ENCODE measurements at places on chromosomes 7 and 10.

GRCh38 chr10:35600193-35600592 lies 4.9 kb upstream of the GJD4 start:
- no peak for DNase-seq

- no peak for DNase-seq
These were observed 3.6 kb upstream of the EXOC6 start for GRCh38 chr10:92844746-92845145.

GRCh38 chr7:85890244-85890811 lies 703.5 kb upstream of the SEMA3D start:
- DNase-seq, result no peak

DNA sequence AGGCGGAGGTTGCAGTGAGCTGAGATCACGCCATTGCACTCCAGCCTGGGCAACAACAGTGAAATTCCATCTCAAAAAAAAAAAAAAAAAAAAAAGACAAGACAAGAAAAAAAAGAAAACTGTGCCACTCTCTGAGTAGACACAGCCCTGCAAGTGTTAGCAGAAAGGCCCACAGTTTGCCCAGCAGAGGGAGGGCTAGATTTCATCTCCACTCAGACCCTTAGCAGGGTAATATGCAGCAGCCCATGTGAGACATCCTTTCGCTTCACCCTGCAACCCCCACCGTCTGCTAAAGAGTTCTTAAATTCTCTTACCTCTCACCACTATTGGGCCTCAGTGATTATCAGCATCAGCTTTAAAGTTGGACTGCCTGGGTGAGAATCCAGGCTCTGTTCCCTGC lies 38.2 kb downstream of the CTNNA3 start:
- DNase-seq, result no peak

GRCh38 chr10:69348816-69349541 lies 67.7 kb downstream of the TACR2 start:
- no peak for DNase-seq

- no peak for DNase-seq
These were observed 15.6 kb downstream of the SUFU start for GRCh38 chr10:102519246-102519825.

DNA sequence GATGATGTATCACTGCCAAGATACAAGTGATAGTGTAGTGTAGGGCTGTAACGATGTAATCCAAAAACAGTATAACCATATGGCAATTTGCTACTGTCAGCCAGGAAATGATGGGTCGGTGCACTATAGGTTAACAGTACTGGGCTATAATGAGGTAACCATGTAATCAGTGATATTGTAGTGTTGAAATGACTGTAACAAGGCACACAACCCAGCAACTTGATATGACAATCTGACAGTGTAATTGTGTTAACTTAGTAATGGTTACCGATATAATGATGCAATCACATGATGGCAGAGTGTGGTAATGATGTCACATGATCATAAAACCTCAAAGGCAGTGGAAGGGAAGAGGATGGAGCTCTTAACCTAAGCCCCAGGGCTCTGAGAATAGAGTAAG lies 73.8 kb upstream of the SLF2 start:
- no peak for DNase-seq

- DNase-seq, result no peak
These were observed 147.3 kb downstream of the JMJD1C start for GRCh38 chr10:63318491-63318890.

GRCh38 chr7:55235115-55235514 lies 130.0 kb upstream of the LANCL2 start:
- DNase-seq, result no peak

DNA sequence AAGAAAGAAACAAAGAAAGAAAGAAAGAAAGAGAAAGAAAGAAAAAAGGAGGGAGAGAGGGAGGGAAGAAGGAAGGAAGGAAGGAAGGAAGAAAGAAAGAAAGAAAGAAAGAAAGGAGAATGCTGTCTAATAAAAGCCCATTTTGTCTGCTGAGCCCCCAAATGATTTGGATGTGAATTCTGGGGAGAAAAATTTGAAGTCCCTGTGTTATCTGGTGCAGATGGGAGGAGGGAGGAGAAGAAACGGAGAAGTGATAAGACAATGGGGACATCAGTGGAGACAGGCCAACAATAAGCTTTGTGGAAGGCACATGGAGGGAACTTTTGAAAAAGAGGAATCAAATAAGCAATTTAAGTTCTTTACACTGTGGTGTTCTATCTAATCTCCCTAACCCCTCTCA lies 24.6 kb upstream of the TMEM273 start:
- DNase-seq, result no peak

GRCh38 chr10:120600871-120601649 lies 144.0 kb downstream of the PLPP4 start:
- no peak for DNase-seq

GRCh38 chr10:52635651-52636050 lies 136.9 kb downstream of the MBL2 start:
- DNase-seq, result no peak

DNA sequence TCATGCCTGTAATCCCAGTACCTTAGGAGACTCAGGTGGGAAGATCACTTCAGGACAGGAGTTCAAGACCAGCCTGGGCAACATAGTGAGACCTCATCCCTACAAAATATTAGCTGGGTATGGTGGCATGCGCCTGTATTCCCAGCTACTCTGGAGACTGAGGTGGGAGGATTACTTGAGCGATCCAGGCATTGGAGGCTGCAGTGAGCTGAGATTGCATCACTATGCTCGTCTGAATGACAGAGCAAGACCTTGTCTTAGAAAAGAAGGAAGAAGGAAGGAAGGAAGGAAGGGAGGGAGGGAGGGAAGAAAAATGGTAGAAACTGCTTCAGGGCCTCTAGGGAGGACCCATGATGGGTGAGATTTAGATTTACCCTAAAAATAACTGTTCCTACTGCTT lies 112.3 kb downstream of the SPDYE5 start:
- no peak for DNase-seq

GRCh38 chr10:59078978-59079377 lies 97.5 kb upstream of the PHYHIPL start:
- DNase-seq, result no peak

GRCh38 chr10:82826132-82826531 lies 951.1 kb downstream of the NRG3 start:
- DNase-seq, result no peak

- DNase-seq, result peak; percentile 50
These were observed 2.1 kb downstream of the SNX10 start for GRCh38 chr7:26293569-26294308.

DNA sequence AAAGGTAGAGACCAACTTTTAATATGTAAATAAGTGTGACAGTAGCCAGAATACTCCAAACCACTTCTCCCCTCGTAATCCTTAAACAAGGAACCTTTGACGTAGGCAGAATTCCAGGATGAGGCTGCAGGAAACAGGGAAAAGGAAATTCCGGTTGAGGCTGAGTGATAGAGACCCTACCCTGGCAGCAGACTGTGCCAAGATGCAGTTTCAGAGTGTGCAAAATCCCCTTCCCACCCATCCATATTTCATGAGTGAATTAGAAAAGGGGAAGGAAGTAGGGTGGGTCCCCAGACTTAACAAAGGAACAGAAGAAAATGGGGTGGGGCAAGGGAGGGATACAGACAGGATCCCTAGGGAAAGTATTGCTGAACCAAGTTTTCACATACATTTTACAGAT lies 143.0 kb downstream of the RAPGEF5 start:
- no peak for DNase-seq

DNA sequence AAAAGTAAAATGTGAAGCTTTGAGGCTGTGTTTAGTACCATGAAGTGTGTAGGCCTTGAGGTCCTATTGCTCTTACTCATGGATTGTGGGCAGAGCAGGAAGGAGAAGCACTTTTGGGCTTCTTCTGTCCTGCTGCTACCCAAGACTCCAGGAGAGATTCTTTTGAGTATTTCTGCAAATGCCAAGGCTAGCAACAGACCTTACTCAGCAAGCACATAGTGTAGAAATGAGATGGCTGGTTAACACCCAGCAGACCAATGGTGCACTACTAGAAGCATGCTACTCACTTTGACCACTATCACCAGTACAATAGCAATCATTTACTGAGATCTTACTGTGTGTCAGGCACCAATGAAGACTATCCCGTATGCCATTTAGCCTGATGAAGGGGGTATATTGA lies 3.2 kb downstream of the PLPP4 start:
- DNase-seq, result no peak

DNA sequence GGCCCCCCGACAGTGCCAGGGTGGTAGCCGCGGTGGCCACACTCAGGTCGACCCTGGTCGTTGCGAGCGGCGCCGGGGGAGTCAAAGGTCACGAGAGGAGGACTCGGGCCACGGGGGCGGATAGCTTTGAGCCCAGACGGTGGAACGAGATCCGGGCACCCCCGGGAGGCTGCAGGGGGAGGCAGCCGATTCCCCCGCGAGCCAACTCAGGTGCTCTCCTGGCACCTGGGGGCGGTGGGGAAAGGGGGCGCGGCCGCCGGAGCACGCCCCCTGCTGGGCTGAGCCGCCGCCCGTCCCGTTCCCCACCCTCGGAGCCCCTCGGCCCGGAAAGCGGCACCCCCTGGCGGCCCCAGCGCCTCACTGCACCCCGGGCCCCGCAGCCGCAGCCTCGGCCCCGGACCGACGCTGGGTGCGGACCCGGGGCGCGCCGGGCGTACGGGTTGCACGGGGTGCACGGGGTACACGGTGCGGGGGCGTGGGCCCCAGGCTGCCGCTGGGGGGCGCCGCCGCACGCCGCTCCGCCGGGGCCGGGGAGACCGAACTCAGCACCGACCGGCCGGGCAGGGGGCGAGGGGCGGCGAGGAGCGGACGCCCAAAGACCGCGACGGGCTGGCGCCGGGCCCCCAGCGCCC lies 521 bp upstream of the NYAP1 start:
- DNase-seq, result peak; percentile 67

- no peak for DNase-seq
These were observed 41.8 kb downstream of the ASZ1 start for GRCh38 chr7:117385363-117386109.

- DNase-seq, result no peak
These were observed 39.7 kb upstream of the CELF2 start for GRCh38 chr10:10977978-10978377.

GRCh38 chr10:22618078-22618785 lies 96.1 kb downstream of the PIP4K2A start:
- DNase-seq, result no peak

DNA sequence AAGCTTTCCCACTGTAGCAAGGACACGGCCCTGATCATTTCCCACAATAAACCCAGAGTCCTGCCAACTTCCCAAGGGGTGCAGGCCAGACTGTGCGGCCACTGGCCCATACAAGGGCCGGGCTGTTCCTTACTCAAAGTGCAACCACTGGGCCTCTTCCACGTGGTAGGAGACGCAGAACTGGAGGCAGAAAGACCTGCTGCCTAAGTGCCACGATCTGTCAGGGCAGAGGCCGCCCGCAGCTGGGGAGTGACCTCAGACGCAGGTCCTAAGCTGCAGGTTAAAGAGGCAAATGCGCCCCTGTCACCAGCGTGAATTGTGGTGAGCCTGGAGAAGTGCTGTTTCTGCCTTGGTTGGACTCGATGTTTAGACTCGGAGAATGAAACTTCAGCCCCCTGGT lies 26.2 kb downstream of the GPER1 start:
- no peak for DNase-seq

DNA sequence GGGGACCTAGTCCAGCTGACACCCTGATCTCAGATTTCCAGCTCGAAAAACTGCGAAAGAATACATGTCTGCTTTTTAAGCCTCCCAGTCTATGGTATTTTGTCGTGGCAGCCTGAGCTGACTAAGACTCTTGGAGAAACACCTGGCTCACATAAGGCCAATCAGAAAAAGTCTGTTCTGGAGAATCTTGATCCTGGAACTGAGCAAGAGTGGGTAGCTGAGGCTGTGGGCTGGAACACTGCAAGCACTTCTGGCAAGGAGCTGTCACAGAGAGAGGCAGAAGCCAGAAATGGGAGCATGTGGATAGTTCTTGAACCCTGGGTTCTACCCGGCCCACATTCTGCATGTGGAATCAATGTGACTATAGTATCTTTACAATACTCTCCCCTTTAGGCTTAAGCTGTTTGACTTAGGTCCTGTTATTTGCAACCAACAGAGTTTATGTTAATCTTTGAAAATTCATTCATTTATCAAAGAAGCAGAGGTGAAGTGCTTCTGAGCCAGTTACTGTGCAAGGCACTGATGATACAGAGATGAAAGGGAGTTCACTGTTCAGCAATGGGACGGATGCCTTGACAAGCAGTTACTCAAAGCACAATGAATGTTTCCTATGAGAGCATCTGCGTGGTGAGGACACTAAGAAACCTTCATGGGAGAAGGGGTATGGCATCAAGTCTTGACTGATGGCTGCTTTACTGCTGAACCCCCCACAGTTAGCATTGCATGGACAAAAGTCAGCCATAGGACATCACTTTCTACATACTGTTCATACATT lies 4.4 kb upstream of the C10orf90 start:
- DNase-seq, result no peak

DNA sequence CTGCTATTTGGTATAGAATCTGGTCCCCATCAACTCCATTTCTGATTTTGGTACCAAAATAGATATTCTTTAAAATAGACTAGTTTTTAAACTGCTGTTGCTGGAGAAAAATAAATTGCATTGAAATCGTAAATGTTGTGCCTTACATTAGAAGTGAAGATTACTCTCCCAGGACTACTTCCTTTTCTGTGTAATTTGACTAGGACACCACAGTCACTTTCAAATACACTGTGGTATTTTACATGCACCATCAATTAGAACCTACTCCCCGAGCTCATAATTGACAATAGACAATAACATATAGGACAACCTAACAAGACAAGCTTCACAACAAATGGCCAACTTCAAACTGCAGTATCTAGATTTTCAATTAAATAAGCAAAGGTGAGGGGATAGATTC lies 211.5 kb downstream of the DGKB start:
- no peak for DNase-seq

GRCh38 chr7:37364856-37365255 lies 83.8 kb downstream of the ELMO1 start:
- no peak for DNase-seq

GRCh38 chr7:19369806-19370205 lies 224.6 kb upstream of the FERD3L start:
- DNase-seq, result no peak

DNA sequence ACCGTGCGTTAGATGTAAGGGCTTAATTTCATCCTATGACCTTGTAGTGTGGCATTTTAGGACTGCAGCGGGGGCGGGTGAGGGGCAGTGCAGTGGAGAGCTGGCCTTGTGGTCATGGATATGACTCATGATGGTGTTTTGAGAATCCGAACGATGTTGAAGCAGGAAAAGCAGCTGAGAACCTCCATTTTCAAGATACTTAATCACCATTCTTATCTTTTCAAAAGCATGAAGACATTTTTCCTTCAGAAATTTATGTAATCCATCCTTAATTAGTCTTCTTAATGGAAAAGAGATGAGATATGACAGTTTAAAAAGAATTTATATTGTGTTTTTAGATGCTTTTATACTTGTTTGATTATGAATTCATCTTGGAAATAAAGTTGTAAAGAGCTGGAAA lies 9.6 kb downstream of the ATP5F1C start:
- DNase-seq, result no peak
